ENCODE measurements at places on chromosomes 3 and 15. TPM values are rescaled to one million over a fixed set of nuclear protein-coding genes. Genes with fewer than 3 reads are reported as not detected.
A peak's percentile ranks its signal among the peaks of the same experiment; 100 is the strongest.

ETV5 gene
- 33.5 TPM for polyA plus RNA-seq

CSPG4 gene
- polyA plus RNA-seq: 10.2 TPM

KBTBD13 gene
- 0.05 TPM for polyA plus RNA-seq

IGSF11 gene
- polyA plus RNA-seq: 6.0 TPM

ADCY5 gene
- polyA plus RNA-seq: 14.7 TPM

ARNT2 gene
- 62.2 TPM for polyA plus RNA-seq

NR1D2 gene
- polyA plus RNA-seq: 36.3 TPM

DNA sequence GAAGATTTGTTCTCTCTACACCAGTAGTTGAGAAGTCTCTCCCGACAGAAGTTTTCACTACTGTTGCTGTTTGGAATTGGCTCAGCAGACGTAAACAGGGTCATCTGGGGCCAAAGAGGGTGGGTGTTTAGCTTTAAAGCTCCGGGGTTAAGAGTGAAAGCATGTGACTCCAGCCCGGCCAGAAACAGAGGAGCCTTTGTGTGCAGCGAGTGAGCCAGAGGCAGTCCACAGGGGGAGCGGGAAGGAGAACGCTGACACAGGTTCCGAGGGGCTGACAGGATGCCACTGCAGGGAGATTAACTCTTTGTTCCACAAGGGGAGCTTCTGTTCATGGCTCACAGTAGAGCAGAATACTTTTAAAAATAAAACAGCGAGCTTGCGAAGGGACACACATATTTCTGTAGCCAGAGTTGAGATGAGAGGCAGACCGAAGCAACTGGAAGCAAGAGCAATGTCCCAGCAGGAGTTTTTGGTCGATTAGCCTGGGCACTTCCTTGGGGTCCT, 26.9 kb downstream of the BMF start:
- no peak for DNase-seq

GRCh38 chr3:154119951-154120350, 1.2 kb upstream of the ARHGEF26 start:
- DNase-seq: no peak

DNA sequence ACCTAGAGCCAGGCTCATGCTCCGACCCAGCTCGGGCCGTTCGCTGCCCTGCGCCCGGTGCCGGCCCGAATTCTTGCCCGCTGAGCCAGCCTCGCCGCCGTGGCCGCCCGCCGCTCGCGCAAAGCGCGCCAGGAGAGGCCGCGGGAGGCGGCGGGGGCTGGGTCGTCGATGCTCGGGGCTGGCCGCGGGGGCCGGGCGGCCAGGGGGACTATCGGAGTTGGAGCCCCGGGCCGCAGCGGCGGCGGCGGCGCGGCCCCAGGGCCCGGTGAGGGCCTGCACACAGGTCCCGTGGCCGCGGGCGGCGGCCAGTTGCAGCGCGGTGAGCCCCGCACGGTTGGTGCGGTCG, 1.1 kb downstream of the ANKRD63 start:
- no peak for DNase-seq

- no peak for DNase-seq
These were observed 62.9 kb downstream of the CD200 start for GRCh38 chr3:112395896-112396290.

DNA sequence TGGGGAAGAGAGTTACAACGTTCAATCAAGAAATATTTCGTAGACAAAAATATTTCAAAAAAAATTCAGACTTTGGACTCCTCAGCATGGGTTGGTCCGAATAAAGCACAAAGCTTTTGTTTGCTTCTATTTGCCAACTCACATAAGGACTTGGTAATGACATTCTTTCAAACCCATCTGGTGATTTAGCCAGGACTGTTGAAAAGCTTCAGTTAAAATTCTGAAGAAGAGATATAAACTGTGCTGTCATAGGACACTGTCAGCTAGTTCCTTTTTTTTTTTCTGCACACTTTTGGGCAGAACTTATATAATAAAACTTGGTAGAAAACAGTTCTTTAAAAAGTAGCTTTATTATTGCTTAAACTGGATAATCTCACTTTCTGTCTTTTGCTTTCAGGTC, 660.8 kb upstream of the SGO1 start:
- no peak for DNase-seq

GRCh38 chr3:194003114-194004057, 132.6 kb upstream of the HES1 start:
- DNase-seq: peak; percentile 71

- DNase-seq: no peak
These were observed 120.4 kb upstream of the MEF2A start for GRCh38 chr15:99445272-99445850.

Data from left renal cortex interstitium (tissue), 4 donors.